ENCODE measurements at places on chromosomes 16 and 17. TPM values are rescaled to one million over a fixed set of nuclear protein-coding genes. Genes with fewer than 3 reads are reported as not detected.

TAT gene
- not detected for total RNA-seq

CLEC18B gene
- total RNA-seq: not detected

TNP2 gene
- not detected for total RNA-seq

FBXL20 gene
- total RNA-seq: 6.2 TPM

SPNS2 gene
- 69.0 TPM for total RNA-seq
